Stimulated activated CD4-positive, alpha-beta T cell treated with anti-CD3 and anti-CD28 coated beads, Interleukin-4, amount 100 ng/mL, for 48 hours (primary cell): ENCODE measurements at places on chromosomes 1 and 21.

DNA sequence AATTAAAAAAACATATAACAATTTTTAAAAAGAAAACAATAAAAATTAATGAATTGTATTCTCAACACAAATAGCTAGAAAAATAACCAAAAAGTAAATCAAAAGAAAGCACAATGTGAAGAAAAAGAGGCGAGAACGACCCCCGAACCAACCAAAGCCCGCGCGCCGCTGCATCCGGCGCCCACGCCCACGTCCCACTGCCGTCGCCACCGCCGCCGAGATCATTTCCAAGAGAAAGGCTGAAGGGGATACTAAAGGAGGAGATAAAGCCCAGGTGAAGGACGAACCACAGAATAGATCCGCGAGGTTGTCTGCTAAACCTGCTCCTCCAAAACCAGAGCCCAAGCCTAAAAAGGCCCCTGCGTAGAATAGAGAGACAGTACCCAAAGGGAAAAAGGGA, 11.8 kb upstream of the ABCB10 start:
- no peak for DNase-seq

- no peak for DNase-seq
Measured at GRCh38 chr1:245056913-245057312, 97.9 kb upstream of the KIF26B start.

DNA sequence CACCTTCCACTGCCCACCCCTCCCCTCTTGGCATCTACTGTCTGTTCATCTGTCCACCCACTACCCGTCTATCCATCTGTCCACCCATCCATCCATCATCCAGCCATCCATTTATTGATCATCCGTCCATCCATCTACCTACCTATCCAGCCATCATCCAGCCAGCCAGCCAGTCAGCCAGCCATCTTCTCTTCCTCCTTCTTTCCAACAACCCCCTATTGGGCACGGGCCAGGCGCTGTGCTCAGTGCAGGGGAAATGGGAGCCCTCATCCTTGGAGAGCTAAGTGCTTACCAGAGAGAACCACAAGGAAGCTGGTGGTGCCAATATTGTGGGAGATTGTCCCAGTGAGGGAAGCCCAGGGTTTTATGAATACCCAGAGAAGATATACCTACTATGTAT, 51.7 kb upstream of the TMEM51 start:
- no peak for DNase-seq

GRCh38 chr1:14634486-14634885, 36.0 kb downstream of the KAZN start:
- no peak for DNase-seq

DNA sequence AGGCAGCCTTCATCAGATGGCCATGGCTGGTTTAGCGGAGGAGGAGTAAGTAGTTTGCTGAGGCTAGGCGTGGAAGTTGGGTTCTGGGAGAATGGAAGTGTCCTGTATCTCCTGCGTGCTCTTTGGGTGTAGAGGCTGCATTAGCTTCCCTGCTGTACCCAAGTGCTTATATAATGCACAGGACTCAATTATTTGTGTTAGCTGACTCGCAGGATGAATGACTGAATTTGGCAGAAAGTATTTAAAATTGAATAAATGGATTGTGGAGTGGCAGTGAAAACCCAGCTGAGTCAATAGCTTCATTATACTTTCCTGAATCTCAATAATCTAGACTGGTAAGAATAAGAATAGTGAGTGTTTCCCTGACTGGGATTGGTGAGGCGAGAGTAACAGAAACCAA, 13.8 kb downstream of the DNTTIP2 start:
- DNase-seq = no peak

GRCh38 chr1:42888013-42888633, 41.7 kb downstream of the ZNF691 start:
- no peak for DNase-seq

GRCh38 chr1:22830757-22831340, 120.2 kb downstream of the EPHB2 start:
- DNase-seq = no peak

GRCh38 chr1:161121834-161122233, 3.9 kb downstream of the NIT1 start:
- no peak for DNase-seq
